ENCODE measurements at places on chromosomes 1 and 21. TPM values are rescaled to one million over a fixed set of nuclear protein-coding genes. Genes with fewer than 3 reads are reported as not detected.

Gene PIGK
- 39.3 TPM for total RNA-seq

Gene RYR2
- 7.6 TPM for total RNA-seq

Gene CDK18
- 7.0 TPM for total RNA-seq

Gene MRAP
- not detected for total RNA-seq

Gene NPL
- total RNA-seq: 5.4 TPM

Gene AKR7A2
- total RNA-seq: 85.5 TPM

Gene KRTAP21-2
- total RNA-seq: not detected

Gene KRTAP19-8
- total RNA-seq: not detected

Gene HES2
- total RNA-seq: 1.2 TPM

Gene KRTAP12-2
- total RNA-seq: not detected

Gene PTPN14
- total RNA-seq: 26.4 TPM

Gene AHDC1
- total RNA-seq: 38.8 TPM

Gene BRDT
- total RNA-seq: not detected

Gene DNAJC6
- total RNA-seq: 46.5 TPM

Gene KAZN
- total RNA-seq: 22.5 TPM

Gene IL19
- total RNA-seq: not detected

Gene C1orf52
- 25.8 TPM for total RNA-seq
